ENCODE measurements at places on chromosomes 11 and 22.

- H3K27me3 ChIP-seq = no peaks in the 10 kb centered on the region
- H3K36me3 ChIP-seq = no peaks in the 10 kb centered on the region
- no peak overlapping the region for H3K27ac ChIP-seq
- no peak for DNase-seq
- no peak overlapping the region for H3K4me3 ChIP-seq
- peaks cover 15% of the 10 kb centered on the region for H3K4me1 ChIP-seq
Observed at GRCh38 chr11:130673698-130674097, 225.3 kb downstream of the ADAMTS15 start.

DNA sequence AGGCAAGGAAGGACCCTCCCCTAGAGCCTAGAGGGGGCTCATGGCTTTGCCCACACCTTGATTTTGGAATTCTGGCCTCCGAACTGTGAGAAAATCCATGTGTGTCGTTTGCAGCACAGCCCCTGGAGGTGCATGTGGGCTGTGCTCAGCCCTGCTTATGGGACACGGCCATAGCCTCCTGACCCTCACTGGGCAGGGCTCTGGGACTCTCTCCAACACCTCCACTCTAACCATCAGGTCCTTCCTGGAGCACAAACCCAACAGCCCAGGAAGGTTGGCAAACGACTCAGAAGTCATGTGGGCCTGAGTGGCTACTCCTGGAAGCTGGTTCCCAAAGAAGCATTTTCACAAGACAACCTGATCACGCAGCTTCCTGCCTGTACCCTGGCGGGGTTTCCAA lies 144.1 kb downstream of the CTTN start:
- H3K36me3 ChIP-seq = no peaks in the 10 kb centered on the region
- no peaks in the 10 kb centered on the region for H3K4me1 ChIP-seq
- DNase-seq = no peak
- H3K4me3 ChIP-seq = no peak overlapping the region
- H3K27me3 ChIP-seq = no peaks in the 10 kb centered on the region

DNA sequence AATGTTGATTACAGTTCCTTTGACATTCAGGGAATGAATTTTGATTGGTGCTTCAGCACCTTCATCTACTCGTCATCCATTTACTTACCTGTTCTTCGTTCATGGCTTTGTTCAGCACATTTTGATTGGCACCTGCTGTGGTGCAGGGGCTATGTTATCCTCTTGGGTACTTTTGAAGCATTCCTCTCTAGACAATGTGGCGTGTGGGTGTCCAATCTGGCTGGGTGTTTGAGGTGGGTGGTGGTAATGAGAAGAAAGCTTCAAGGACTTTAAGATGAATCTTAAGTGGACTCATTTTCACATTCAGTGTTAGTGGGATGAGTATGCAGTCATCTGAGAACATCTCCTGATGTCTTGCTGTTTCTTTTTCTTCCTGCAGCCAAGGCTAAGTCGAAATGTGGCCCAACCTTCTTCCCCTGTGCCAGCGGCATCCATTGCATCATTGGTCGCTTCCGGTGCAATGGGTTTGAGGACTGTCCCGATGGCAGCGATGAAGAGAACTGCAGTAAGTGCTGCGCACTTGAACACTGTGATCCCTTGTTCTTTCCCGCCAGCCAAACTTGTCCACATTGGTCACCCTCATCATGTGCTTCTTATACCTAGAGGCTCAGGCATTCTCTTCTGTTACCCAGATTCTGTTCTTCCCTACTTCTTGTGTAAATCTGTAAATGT lies 137.5 kb downstream of the LDLRAD3 start:
- no peaks in the 10 kb centered on the region for H3K27me3 ChIP-seq
- DNase-seq = no peak
- H3K36me3 ChIP-seq = peaks cover 43% of the 10 kb centered on the region
- no peak overlapping the region for H3K27ac ChIP-seq
- no peak overlapping the region for H3K4me3 ChIP-seq

GRCh38 chr11:27392278-27393114 lies 29.5 kb upstream of the CCDC34 start:
- H3K4me3 ChIP-seq = no peak overlapping the region
- H3K27ac ChIP-seq = peak overlapping the region; percentile 46
- H3K27me3 ChIP-seq = no peaks in the 10 kb centered on the region

- no peaks in the 10 kb centered on the region for H3K27me3 ChIP-seq
- H3K4me3 ChIP-seq = no peak overlapping the region
- 0 out of 2 replicates have a peak, but pooled peaks cover 4% of the 10 kb centered on the region for H3K36me3 ChIP-seq
Observed at GRCh38 chr22:24975813-24976341, 23.4 kb downstream of the KIAA1671 start.

DNA sequence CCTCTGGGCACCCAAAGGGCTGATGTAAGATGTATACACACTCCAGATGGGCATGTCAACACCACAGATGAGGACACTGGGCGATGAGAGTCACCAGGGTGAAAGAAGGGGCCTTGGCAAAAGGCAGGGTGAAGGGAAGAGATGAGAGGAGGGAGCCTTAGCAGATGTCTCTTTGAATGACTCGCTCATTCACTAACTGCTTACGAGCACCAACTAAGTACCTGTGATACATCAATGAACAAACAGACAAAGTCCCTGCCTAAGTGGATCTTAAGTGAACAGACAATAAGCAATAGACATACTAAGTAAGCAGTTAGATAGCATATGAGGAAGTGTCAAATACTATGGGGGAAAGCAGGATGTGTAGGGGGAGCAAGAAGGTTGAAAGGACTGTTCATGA lies 7.5 kb downstream of the ME3 start:
- no peaks in the 10 kb centered on the region for H3K36me3 ChIP-seq
- peaks cover 5% of the 10 kb centered on the region for H3K4me1 ChIP-seq
- no peaks in the 10 kb centered on the region for H3K27me3 ChIP-seq
- H3K4me3 ChIP-seq = no peak overlapping the region
- H3K27ac ChIP-seq = no peak overlapping the region
